ENCODE measurements at places on chromosomes 4 and X.

DNA sequence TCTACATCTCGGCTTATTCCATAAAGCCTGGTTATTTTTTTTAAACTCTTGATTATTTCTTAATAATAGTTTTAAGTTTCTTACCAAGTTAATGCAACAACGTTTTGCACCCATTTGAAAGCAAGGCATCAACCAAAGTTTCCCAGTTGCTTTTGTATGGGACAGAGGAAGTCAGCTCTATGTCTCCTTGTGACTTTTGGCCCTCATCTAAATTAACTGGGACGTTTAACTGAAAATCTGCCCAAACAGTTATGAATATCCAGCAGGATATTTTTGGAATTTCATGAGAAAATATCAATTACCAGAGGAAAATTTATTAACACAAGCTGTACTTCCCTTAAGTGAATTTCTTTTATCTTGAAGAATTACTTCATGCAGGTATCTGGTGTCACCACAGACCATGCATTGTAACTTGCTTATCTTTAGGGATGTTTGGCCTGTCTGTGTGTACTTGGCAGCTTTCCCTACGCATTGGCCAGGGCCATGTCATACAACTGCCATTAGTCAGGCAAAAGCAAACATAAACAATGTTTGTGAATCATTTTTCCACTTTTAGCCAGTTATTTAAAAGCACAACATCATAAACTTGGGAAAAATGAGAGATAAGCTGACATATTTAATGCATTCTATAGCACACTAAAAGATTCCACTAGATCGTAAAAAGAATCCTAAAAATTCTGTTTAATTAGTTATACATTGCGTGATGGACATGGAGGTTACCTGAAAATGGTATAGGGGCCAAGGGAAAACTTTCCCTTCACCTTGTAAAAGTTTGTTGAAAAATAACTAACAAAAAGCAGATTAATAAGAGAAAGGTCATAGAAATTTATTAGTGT, 101.4 kb upstream of the PDE5A start:
- no peak for DNase-seq

DNA sequence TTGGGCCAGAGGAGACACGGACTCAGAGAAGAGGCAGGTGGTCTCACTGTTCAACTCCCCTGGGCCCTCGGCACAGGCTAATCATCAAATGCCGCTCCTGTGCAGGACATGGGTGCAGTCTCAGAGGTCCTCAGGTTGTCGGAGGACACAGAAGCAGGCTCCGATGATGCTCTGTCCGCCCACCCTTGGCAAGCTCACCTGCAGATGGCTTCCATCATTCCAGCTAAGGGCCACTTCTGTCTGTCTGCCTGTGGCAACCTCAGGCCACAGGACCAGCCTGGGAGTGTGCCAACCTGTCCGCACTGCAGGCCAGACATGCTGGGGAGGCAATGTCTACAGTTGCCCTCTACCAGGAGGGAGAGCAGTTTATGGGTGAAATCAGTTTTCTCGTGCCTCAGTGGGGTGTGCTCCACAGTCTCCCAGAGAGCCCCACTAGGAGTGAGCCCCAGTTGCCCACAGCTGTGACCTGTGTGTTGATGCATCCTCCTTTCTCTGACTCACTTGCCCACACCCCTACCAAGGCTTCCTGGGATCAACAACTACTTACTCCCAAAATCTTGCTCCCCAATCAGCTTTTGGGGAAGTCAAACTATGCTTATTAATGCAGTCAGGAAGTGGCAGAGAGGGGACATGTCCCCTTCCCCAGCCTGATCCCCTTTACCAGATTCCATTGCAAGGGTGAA, 55.9 kb downstream of the HTRA3 start:
- no peak for DNase-seq

DNA sequence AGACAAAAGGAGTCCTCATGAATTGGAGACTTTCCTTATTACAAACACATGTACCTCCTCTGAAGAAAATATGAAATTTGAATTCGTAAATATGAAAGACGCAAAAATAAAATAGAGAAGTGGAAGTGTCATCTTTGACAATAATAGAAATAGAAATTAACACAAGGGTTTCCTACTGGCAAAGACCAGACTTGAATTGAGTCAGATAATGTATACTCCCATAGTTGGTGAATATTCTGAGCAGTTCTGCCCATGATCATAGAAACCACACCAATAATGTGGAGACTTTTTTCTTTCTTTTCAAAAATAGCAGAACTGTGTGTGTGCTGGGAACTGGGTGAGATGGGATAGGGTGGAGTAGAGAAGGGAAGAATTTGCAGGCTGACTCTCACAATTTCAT, 277.7 kb upstream of the TET2 start:
- no peak for DNase-seq

DNA sequence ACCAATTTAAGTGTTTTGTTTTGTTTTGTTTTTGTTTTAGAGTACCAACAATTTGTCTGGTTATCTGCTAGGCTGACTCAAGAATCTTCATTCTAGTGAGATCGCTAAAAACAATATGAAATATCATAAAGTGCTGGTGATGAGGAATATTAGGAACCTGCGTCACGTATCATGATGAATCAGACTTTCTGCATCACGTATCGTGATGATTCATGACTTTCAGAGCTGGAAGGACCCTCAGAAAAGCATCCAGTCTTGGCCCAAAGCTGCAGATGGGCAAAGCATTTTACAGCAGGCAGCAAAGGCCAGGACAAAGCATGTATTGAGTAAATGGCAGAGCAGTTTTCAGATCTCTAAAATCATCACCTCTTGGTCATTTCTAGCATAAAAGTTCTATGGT, 278.0 kb upstream of the BOD1L1 start:
- DNase-seq, result no peak

DNA sequence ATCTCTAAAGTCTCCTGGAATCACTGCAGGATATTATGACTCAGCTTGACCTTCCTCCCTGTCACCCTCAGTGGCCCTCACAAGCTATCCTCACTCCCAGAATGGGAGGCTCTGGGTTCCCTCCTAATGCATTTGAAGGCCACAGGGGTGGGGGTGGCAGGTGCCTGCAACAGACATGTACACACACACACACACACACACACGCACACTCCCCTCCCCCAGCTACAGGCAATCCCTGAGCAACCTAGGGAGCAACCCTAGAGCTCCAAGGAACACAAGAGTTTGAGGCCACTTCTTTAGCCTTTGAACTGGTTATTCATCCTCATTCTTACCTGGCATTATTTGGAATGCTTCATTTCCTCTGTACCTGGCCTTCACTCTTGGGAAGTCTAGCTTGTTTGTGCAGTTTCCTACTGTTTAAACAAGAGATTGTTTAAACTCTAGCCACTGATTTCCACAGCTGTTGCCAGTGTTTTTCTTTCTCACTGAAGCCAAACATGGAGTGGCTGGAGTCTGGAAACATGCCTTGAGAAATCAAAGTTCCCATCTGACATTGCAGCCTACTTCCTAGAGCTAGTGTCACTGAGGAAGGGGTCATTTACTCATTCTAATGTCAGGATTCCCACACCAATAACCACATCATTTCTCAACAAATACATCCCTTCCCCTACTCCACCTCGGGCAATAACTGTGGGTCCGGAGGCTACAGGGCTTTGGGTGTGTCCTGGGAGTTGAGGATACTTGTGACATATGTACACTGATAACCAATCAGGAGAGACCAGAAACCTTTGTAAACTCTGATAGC, 37.7 kb downstream of the MAOA start:
- no peak for DNase-seq

DNA sequence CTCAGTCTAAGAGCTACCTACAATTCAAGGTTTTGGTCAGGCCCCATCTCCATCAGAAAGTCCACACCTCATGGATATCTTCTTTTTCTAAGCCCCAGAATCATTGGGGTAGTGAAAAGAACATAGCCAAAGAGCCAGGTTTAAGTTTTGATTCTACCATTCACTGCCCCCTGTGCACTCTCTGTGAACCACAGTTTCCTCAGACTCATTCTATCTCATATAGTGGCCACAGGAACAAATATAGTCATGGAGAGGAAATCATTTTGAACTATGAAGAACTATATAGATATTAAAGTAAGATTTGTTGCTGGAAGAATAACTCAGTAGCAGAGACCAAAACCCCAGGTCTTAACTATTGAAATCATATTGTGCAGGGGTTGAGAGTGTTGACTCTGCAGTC, 3.3 kb downstream of the SYTL5 start:
- no peak for DNase-seq

GRCh38 chrX:10821293-10821692, 200.9 kb upstream of the MID1 start:
- no peak for DNase-seq

GRCh38 chr4:113273721-113274220, 224.3 kb downstream of the ANK2 start:
- no peak for DNase-seq

DNA sequence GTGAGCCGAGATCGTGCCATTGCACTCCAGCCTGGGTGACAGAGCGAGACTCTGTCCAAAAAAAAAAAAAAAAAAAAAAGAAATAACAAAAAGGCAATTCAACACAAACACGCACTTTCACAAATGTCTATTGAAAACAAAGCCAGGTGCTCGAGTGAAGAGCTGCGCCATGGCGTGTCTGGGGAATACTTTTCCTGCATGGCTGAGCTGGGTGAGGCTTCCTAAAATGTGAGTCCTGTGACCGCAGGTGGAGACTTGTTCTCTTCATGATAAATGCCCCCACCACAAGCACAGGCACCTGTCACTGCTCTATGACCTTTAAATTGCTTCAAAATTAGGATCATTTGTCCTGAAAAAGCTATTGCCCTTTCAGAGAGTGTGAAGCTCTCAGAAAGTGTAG, 4.0 kb upstream of the ABLIM2 start:
- no peak for DNase-seq

DNA sequence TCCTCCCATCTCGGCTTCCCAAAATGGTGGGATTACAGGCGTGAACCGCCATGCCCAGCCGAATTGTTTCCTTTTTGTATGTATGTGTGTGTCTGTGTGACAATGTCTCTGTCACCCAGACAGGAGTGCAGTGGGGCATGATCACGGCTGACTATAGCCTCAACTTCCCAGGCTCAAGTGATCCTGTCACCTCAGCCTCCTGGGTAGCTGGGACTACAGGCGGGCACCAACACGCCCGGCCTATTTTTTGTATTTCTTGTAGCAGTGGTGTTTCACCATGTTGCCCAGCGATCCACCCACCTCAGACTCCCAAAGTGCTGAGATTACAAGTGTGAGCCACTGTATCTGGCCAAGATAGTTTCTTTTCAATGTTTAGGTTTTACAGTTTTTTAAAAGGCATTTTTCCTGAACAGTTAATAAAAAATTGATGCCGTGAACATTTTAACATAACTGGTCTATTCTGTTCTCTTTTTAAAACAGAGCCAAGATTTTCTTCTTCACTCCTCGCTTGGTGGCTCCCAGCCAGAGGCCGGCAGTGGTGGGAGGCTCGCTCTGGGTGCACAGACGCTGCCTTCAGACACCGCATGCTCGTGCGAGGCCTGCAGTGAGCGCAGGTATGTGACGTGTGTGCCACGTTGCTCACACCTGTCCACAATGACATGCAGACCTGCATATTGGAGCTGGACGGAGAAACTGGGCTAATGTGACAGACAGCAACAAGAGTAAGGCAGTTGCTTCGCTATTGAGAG, 88.5 kb downstream of the FAM193A start:
- no peak for DNase-seq

- no peak for DNase-seq
Observed at GRCh38 chr4:154292589-154292988, 199.0 kb downstream of the DCHS2 start.

DNA sequence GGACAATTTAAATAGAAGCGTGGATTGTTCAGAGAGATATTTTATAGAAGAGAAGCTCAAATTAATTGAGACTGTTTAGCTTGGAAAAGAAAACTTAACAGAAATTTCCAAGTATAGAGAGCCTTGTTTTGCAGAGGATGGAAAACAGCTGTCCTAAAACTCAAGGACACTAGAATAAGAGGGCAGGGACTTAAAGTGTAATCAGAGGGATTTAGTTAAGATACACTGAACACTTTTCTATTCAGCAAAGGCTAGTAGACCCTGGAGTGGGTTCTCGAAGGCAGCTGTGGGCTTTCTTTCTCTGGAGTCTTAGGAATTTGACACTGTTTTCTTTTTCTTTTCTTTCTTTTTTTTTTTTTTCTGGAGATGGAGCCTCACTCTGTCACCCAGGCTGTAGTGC, 92.7 kb upstream of the ARX start:
- DNase-seq, result no peak

DNA sequence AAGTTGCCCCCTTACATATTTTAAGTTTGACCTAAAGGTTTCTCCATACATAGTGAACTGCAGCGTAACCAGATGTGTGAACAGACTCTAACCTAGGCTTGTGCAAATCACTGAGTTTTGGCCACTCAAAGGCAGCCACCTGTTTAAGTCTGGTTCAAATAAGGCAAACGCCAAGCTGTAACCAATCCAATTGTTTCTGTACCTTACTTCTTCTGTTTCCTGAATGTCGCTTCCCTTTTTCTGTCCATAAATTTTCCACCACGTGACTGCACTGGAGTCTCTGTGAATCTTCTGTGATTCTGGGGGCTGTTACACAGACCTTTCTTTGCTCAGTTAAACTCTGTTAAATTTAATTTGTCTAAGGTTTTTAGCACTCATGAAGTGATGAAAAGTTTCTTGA, 618.8 kb downstream of the GLUD2 start:
- no peak for DNase-seq

- no peak for DNase-seq
Observed at GRCh38 chrX:104568304-104568915, 2.4 kb downstream of the IL1RAPL2 start.

- DNase-seq, result no peak
Observed at GRCh38 chr4:38565271-38566199, 98.5 kb upstream of the KLF3 start.

- DNase-seq, result no peak
Observed at GRCh38 chrX:42530027-42530426, 247.9 kb downstream of the PPP1R2C start.

- no peak for DNase-seq
Observed at GRCh38 chr4:103429283-103429682, 231.1 kb upstream of the CENPE start.

DNA sequence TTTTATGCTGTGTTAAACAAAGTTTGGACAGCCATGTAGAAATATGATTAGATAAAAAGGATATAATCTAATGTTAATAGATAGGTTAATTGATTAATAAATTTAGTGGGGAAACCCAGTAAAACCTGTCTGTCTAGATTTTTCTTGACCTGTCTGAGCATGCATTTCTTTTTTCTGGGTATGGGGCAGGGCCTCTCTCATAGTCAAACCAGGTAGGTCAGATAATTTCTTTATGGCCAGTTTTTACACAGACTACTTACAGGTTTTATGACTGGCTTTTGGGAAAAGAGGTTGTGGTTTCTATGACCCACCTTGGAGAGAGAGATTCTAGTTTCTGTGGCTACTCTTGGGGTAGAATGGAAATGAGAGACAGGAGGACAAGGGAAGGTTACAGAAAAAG, 135.6 kb upstream of the EPHA5 start:
- DNase-seq, result no peak

DNA sequence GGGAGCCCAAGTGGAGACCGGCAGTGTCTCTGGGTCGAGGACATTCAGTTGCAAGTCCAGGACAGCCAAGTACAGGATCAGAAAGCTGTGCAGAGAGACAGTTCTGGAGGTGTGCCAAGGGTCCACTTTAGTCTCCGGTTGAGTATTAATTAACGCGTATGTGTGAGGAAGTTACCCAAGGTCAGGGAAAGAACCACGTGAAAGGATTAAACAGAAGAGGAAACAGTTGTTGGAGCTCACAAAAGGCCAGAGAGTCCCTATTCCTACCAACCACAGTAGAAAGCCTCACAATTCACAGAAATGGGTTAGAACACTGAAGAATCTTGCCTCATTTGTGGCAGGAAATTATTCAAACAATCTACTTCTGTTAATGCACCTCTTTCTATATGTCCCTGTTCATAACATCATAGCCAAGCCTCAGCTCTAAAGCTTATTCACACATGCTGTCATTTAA, 17.9 kb upstream of the NSUN7 start:
- no peak for DNase-seq

- DNase-seq, result no peak
Observed at GRCh38 chrX:22666441-22666840, 333.3 kb upstream of the DDX53 start.
